Activated naive CD4-positive, alpha-beta T cell treated with anti-CD3 and anti-CD28 coated beads for 36 hours (primary cell): ENCODE measurements at places on chromosomes 2 and 18. TPM values are rescaled to one million over a fixed set of nuclear protein-coding genes. Genes with fewer than 3 reads are reported as not detected.

GRCh38 chr2:206798000-206798399 lies 32.6 kb downstream of the FASTKD2 start:
- H3K36me3 ChIP-seq, result no peaks in the 10 kb centered on the region
- no peak overlapping the region for H3K27ac ChIP-seq
- DNase-seq, result peak; percentile 41
- H3K4me1 ChIP-seq, result peaks cover 31% of the 10 kb centered on the region

- DNase-seq, result no peak
- H3K4me1 ChIP-seq, result peaks cover 5% of the 10 kb centered on the region
- H3K36me3 ChIP-seq, result no peaks in the 10 kb centered on the region
Measured at GRCh38 chr2:181570833-181571661, 85.9 kb downstream of the CERKL start.

- H3K4me3 ChIP-seq, result no peak overlapping the region
- H3K36me3 ChIP-seq, result no peaks in the 10 kb centered on the region
- no peak for DNase-seq
- no peak overlapping the region for H3K27ac ChIP-seq
Measured at GRCh38 chr2:231928481-231928880, 2.3 kb upstream of the NPPC start.

GRCh38 chr2:74882299-74882687 lies 48.4 kb downstream of the HK2 start:
- peaks cover 63% of the 10 kb centered on the region for H3K36me3 ChIP-seq
- no peaks in the 10 kb centered on the region for H3K4me1 ChIP-seq
- DNase-seq, result no peak
- H3K27me3 ChIP-seq, result no peaks in the 10 kb centered on the region
- H3K27ac ChIP-seq, result no peak overlapping the region

GRCh38 chr2:173664513-173664910 lies 300.7 kb downstream of the SP3 start:
- H3K36me3 ChIP-seq, result no peaks in the 10 kb centered on the region
- H3K27ac ChIP-seq, result no peak overlapping the region
- no peaks in the 10 kb centered on the region for H3K4me1 ChIP-seq
- peaks cover 12% of the 10 kb centered on the region for H3K27me3 ChIP-seq
- no peak overlapping the region for H3K4me3 ChIP-seq

DNA sequence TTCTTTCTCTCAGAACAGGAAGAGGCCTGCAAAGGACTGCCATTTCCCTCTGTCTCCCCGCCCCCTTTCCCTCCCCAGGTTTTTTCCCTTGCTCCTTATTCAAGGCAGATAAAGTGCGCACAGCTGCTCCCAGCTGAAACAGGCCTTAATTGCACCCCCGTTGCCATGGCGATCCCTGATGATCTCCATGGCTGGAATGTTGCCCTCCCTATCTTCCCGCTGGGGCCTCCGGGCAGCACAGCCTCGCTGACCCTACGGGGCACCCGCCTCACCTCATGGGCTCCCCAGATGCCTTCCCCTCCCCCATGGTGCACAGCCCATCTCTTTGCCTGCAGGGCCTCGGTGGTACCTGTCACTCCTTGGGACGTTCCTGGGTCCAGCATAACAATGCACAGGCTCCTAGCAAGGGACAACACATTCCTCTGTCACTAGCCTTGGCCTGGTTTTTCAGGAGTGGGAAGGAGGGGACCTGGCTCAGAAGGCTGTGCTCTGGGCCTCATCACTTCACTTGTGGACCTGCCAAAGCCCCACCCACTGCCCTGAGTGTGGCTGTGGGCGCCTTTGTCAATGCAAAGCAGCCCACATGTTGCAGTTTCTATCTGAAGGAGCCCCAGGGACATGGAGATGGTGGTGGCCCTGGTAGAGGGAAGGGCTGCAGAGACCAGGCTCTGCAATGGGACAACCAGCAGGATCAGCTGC lies 115.0 kb downstream of the CELF4 start:
- H3K27me3 ChIP-seq, result no peaks in the 10 kb centered on the region
- H3K4me3 ChIP-seq, result no peak overlapping the region
- no peaks in the 10 kb centered on the region for H3K36me3 ChIP-seq
- DNase-seq, result no peak

- peaks cover 28% of the 10 kb centered on the region for H3K4me1 ChIP-seq
- H3K27me3 ChIP-seq, result peaks cover 7% of the 10 kb centered on the region
- H3K27ac ChIP-seq, result no peak overlapping the region
- H3K36me3 ChIP-seq, result peaks cover 9% of the 10 kb centered on the region
Measured at GRCh38 chr18:35573531-35573930, 8.0 kb upstream of the GALNT1 start.

GRCh38 chr2:159075727-159076126 lies 107.3 kb downstream of the TANC1 start:
- no peaks in the 10 kb centered on the region for H3K36me3 ChIP-seq
- no peak overlapping the region for H3K4me3 ChIP-seq
- H3K27me3 ChIP-seq, result no peaks in the 10 kb centered on the region
- H3K4me1 ChIP-seq, result no peaks in the 10 kb centered on the region
- DNase-seq, result no peak

DNA sequence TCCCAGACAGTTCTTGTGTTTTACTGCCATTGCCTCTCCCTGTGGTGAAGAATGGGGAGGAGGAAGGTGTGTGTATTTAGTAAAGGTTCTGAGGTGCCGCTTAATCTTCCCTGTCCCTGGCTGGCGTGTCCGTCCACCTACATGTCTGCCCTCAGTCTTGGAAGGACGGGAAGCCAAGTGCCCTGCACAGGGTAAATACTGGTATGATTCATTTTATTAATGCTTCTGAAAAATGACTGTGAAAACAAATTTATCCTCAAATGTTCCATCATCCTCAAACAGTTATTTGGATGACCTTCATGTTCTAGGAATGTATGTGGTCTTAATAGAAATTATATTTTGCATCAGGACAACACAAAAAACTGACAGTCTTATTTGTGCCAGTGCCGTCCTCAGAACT lies 6.6 kb downstream of the EPAS1 start:
- H3K4me1 ChIP-seq, result peaks cover 31% of the 10 kb centered on the region
- no peak overlapping the region for H3K4me3 ChIP-seq
- H3K27me3 ChIP-seq, result peaks cover 53% of the 10 kb centered on the region
- no peak for DNase-seq
- H3K27ac ChIP-seq, result no peak overlapping the region
- no peaks in the 10 kb centered on the region for H3K36me3 ChIP-seq

- no peak overlapping the region for H3K4me3 ChIP-seq
- H3K36me3 ChIP-seq, result no peaks in the 10 kb centered on the region
- H3K4me1 ChIP-seq, result no peaks in the 10 kb centered on the region
Measured at GRCh38 chr18:30712383-30712782, 330.2 kb downstream of the DSC3 start.

GRCh38 chr2:219335373-219335786 lies 2.8 kb upstream of the RESP18 start:
- DNase-seq, result no peak

DNA sequence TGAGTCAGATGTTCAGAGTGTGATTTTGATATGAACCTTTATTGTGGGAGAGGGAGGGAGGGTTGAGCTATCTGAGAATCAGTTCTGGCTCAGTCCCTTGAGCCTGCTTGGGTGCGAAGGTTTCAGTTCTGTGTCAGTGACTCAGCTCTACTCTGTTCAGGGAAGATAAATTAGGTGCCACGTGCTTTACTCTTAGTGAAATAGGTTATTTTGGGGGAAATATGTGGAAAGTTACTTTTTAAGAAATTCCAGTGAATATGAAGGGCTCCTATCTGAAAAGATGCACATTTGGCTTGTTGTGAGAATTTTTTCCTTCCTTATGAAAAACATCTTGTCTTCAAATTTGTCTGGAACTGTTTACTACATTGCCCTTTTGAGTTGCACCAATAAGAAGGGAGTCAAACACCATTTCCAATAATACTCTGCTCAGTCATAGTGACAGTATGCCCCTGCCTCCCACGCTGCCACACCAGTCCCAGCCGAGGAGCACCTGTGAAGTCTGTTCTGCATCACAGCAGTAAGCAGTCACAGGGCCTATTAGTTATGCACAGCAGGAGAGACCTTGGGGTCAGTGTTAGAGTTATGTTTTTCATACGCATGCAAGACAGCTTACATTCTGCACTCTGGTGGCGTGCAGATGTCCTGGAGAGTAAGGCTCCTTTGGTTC lies 32.8 kb upstream of the DNAH7 start:
- H3K4me1 ChIP-seq, result peaks cover 44% of the 10 kb centered on the region
- H3K36me3 ChIP-seq, result no peaks in the 10 kb centered on the region
- H3K27me3 ChIP-seq, result no peaks in the 10 kb centered on the region
- H3K27ac ChIP-seq, result peak overlapping the region; percentile 44
- peak; percentile 71 for DNase-seq
- no peak overlapping the region for H3K4me3 ChIP-seq

GRCh38 chr2:36762764-36763490 lies 66.4 kb downstream of the VIT start:
- no peaks in the 10 kb centered on the region for H3K36me3 ChIP-seq
- no peaks in the 10 kb centered on the region for H3K4me1 ChIP-seq
- H3K27ac ChIP-seq, result no peak overlapping the region
- no peaks in the 10 kb centered on the region for H3K27me3 ChIP-seq
- no peak for DNase-seq

- H3K4me3 ChIP-seq, result no peak overlapping the region
- no peak overlapping the region for H3K27ac ChIP-seq
- H3K4me1 ChIP-seq, result no peaks in the 10 kb centered on the region
- no peaks in the 10 kb centered on the region for H3K27me3 ChIP-seq
- H3K36me3 ChIP-seq, result no peaks in the 10 kb centered on the region
Measured at GRCh38 chr2:17327649-17328048, 190.6 kb downstream of the RAD51AP2 start.

- H3K36me3 ChIP-seq, result no peaks in the 10 kb centered on the region
- no peak overlapping the region for H3K4me3 ChIP-seq
- H3K27ac ChIP-seq, result no peak overlapping the region
- no peaks in the 10 kb centered on the region for H3K27me3 ChIP-seq
- DNase-seq, result no peak
Measured at GRCh38 chr2:147521936-147522335, 322.9 kb upstream of the ACVR2A start.

DNA sequence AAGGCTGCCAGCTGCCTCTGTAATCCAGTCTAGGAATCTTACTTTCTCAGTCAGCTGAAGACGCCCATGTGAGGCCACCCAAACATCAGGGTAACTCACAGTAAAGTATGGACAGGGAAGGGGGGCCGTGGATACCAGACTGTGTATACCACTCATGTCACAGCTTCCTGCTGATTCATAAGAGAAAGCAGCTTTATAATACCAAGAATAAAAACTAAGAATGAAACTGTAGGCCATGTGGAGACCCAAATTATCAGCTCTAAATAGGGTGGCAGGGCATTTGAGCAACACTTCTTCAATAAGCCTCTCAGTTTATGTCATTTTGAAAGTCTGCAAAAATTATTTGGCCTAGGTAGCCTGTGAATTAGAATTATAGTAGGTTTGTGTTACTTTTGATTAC lies 115.0 kb upstream of the CDCA7 start:
- H3K27me3 ChIP-seq, result peaks cover 9% of the 10 kb centered on the region
- H3K27ac ChIP-seq, result no peak overlapping the region
- no peaks in the 10 kb centered on the region for H3K36me3 ChIP-seq
- H3K4me3 ChIP-seq, result no peak overlapping the region

Gene GCKR
- total RNA-seq, result not detected

Gene CD8B2
- total RNA-seq, result 0.10 TPM

Gene TPO
- total RNA-seq, result not detected

Gene ITGB6
- not detected for total RNA-seq

Gene RALBP1
- 46.9 TPM for total RNA-seq

Gene LYPD6B
- not detected for total RNA-seq

Gene EFR3B
- total RNA-seq, result 0.42 TPM

Gene IL36B
- total RNA-seq, result not detected

Gene AKAIN1
- total RNA-seq, result not detected

Gene CCDC138
- 7.4 TPM for total RNA-seq

Gene POTEC
- total RNA-seq, result not detected

Gene OXER1
- not detected for total RNA-seq

Gene AQP12A
- not detected for total RNA-seq
